ENCODE measurements at places on chromosomes 2 and 18.

GRCh38 chr2:24359129-24360049, 947 bp downstream of the ITSN2 start:
- DNase-seq: peak; percentile 74

DNA sequence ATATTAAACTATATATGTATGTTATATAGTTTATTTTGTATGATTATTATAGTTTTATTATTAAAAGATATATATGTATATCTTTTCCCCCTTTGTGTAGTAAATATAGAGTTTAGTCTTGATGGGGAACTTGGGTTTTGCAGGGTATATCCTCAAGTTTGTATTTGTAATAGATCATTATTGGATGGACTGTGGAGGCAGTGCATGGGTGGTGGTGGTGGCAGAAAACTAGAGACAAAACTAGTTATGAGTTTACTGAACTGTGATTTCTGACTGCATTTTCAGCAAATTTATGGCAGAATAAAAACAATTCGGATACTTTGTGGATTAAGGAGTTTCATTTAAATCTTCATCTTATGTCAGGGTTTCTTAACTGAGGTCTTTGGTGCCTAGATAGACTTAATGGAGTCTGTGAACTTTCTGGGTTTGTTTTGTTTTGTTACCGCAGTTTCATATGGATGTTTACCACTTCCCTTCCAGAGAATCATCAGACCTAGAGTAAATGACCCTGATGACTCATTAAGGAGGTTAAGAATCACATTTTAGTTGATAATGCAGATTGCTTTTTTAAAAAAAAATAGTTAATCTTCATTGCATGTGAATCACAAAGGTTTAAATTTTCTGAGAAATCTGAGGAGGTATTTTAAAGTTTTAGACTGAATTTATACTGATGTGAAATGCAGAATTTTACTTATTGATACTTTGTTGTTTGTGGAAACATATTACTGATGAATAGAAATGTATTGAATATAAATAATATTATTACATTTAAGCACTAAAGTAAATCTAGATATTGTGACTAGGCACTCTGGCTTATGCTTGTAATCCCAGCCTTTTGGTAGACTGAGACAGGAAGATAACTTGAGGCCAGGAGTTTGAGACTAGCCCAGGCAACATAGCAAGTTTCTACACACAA, 14.5 kb downstream of the EPC2 start:
- DNase-seq: no peak

DNA sequence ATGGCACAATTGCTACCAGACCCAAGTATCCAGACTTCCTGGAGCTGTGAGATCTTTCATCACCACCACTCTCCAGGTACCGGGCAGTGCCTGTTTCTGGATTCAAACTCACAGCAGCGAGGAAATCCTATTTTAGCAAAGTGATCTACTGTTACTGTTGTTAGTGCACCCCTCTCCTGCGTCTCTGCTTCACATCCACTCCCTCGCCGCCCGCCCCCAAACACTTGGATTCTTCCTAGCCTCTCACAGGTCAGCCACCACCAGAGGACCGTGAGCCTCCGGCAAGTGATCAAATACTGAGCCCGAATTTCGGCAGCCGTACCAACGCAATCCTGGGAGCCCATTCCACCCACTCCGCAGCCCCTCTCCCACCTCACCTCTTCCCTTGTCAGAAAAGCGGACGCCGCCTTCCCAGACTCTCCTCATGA, 519 bp downstream of the METTL4 start:
- peak; percentile 75 for DNase-seq

- DNase-seq: peak; percentile 67
These were observed 7.4 kb upstream of the MOB1A start for GRCh38 chr2:74186038-74186437.

GRCh38 chr2:239383759-239384156, 17.1 kb downstream of the HDAC4 start:
- no peak for DNase-seq

- DNase-seq: peak; percentile 58
These were observed 535 bp downstream of the ATG4B start for GRCh38 chr2:241637795-241638660.

- DNase-seq: no peak
These were observed 159.8 kb downstream of the TAF4B start for GRCh38 chr18:26386002-26386401.

- no peak for DNase-seq
These were observed 196.6 kb downstream of the AGPS start for GRCh38 chr2:177589186-177589585.

DNA sequence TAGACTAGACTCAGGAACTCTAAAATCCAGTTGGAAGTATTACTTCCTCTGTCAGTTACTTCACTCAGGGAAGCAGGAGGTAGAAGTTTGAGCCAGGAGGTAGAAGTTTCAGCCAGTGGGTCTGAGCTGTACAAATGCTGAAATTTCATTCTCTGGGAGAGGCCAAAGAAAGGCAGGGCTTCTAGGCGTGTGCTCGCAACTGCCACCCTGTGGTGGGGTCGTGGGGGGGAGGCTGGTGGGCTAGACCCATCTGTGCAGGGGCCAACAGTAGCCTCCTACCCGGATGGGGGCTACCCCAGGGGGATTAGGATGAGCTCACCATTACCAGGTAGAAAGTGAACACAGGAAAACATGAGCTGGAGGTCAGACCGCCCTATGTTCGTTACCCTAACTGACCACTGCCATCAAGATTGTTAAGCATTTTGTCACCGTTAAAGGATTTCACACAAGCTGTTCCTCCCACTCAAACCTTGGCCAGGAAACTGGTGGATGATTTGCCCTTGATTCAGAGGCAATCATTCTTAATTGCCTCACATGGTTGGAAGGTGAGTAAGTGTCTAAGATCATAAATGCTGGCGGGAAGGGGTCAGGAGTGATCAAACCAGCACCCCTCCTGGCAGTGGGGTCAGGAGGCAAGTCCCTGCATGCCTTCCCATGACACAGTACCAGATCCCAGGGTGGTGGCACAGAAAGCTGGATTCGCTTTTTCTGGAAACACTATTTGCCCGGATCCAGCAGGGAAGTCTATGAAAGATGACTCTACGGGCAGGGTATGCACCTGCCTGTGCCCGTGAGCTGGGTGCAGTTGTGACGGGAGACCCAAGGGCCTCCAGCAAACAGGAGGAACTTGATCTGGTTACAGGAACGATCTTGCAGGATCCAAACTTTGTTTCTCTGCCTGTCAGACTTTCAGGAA, 5.2 kb upstream of the FHL2 start:
- DNase-seq: no peak
